Activated CD4-positive, alpha-beta T cell treated with anti-CD3 and anti-CD28 coated beads, Interleukin-2, Interleukin-6, amounts not matched to agents 100 ng/mL and 50 ng/mL, durations not matched to agents 16 hours and 8 hours (primary cell): ENCODE measurements at places on chromosomes 6 and 20.

DNA sequence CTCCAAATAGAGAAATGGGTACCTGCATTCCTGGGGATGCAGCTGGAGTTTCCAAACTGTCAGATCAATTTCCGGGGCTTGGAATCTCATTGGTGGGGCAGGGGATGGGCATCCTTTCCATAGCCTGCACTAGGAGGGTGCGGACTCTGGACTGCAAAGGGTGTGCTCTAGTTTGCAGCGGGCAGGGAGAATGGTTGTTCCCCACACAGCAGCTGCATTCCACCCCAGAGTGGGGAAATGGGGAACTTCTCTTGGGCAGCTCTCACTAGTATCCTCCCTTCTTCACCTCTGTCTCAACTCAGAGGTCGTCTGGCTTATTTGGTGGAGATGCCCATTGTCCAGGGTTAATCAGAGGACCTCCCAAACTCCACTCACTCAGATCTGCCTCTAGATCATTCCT, 34.5 kb upstream of the CDKN1A start:
- DNase-seq: no peak

GRCh38 chr6:132907914-132908313, 93.5 kb downstream of the RPS12 start:
- DNase-seq: no peak

DNA sequence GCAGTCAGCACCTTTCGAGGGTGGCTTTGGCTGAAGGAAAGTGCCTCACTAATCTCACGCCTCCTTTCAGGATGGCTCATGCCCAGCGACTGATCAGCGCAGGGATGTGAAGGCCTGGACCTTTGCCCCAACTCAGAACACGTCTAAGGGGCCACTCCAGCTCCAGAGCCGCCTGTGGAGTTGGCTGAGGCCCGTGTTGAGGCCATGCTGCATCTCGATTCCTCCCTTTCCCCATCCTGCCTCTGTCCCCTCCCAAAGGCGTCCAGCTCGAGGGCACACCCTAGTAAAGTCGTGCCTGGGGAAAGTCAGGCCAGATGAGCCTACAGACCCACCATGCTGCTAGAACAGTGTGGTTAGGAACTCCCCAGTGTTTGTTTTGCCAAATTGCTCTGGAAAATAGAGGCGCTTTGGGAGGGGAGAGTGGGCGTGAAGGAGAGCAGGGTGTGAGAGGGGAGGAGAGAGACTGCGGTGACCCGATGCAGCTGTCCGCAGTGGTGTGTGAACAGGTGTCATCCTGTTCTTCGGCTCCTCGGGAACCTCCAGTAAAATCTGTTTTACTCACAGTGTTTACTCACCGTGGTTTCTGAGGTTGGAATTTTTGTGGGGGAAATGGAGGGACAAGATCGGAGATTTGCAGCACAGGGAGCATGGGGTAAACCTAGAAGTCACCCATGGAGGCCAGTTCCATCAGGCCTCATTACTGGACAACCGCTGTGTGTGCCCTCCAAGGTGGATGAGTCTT, 85.0 kb upstream of the PMEPA1 start:
- no peak for DNase-seq

- no peak for DNase-seq
Measured at GRCh38 chr20:4972506-4973251, 28.6 kb downstream of the SLC23A2 start.

DNA sequence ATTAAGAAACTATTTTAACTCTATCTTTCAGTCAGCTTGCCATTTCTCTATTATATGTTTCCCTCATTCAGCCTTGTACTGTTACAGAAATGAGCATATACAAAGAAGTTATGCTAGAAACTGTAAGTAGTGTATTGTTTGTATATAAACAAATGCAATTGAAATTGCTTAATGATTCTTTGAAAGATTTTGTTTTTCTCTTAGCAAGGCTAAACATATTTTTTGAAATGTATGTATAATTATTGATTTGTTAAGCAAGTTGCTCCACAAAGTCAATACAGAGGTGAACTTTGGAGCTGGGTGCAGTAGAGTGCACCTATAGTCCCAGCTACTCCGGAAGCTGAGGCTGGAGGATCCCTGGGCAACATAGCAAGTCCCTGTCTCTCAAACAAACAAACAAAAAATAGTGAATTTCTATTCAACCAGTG, 253.6 kb downstream of the RNGTT start:
- no peak for DNase-seq

DNA sequence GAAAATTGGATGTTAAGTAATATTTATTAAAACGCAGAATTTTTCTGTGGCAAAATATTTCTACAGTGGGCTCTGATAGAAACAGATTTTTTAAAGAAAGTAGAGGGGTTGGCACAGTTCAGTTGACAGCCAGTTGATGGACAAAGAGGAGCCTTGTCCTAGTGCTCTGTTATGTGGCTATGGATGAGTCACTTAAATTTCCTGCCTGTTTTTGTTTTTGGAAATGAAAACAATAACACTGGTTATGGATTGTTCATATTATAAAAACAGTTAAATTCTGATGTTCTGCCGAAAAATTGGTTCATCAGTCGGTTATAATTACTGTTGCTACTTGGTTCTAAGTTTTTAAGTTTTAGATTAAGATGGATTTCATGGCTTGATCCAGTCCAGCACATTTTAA, 42.8 kb downstream of the MYO6 start:
- DNase-seq: no peak

DNA sequence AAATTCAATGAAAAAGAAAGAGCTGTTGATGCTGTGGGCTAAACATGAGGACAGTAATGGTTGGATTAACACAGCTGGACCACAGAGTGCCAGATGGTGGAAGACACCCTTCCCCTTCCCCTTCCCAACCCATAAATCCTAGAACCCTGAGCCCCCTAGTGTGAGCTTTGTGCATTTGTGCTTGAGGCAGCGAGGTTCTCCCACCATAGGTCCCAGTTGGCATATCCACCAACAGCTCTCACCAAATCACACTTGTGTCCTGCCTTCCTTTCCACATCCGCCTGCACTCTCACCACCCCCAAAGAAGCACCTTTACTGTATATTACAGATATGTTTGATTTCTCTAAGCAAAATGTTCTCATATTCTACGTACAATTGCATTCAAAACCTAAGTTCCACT, 32.8 kb upstream of the HBS1L start:
- DNase-seq: peak; percentile 58

DNA sequence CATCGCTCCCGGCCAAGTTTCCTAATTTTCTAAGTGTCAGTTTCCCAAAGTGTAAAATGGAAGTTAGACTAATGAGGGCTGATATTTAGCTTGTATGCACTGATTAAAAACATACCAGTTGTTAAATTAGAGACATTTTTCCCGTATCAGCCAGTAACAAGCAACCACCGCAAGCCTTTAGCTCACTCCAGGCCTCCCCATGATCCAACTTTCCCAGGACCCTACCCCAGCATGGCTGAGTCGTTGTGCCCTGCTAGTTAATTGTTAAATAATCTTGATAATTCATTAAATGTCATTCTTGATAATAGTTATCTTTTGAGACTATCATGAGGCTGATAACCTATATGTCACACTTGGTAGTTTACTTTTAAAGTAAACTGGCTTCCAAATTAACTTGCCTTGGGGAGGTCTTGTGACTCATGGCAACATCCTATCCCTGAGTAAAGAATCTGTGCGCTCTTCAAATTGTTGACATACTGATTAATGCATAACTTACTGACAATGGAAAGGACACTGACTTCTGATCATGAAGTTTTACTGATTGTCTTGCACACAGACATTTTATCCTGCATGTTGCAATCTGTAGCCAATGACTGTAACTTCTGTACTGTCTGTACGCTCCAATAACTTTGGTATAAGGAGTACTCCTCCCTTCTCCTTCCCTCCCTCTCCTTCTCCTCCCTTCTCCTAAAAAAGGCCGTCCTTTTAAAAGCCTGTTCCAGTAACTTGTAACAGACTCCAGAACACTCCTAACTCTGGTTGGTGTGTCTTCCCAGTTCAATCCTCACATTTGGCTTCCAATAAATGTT, 6.3 kb upstream of the GTF3C6 start:
- DNase-seq: no peak

- no peak for DNase-seq
Measured at GRCh38 chr6:39836606-39837005, 44.4 kb downstream of the DAAM2 start.

GRCh38 chr6:15897063-15897876, 231.6 kb upstream of the MYLIP start:
- DNase-seq: no peak

DNA sequence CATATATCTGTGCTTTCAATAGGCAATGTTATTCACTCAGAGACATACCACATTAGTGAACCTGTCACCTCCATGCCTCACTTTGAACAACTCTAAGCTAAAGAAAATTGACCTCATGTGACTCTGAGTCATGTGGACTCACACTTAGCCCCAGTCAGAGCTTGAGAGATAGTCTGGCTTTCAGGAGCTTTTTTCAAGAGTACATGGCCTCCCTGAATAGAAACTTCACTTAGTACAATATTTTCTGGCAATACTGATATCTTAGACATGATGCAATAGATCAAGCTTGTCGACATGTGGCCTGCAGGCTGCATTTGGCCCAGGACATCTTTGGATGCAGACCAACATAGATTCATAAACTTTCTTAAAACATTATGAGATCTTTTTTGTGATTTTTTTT, 8.5 kb downstream of the SPTLC3 start:
- DNase-seq: no peak

- DNase-seq: no peak
Measured at GRCh38 chr6:19399406-19399805, 437.8 kb upstream of the ID4 start.

DNA sequence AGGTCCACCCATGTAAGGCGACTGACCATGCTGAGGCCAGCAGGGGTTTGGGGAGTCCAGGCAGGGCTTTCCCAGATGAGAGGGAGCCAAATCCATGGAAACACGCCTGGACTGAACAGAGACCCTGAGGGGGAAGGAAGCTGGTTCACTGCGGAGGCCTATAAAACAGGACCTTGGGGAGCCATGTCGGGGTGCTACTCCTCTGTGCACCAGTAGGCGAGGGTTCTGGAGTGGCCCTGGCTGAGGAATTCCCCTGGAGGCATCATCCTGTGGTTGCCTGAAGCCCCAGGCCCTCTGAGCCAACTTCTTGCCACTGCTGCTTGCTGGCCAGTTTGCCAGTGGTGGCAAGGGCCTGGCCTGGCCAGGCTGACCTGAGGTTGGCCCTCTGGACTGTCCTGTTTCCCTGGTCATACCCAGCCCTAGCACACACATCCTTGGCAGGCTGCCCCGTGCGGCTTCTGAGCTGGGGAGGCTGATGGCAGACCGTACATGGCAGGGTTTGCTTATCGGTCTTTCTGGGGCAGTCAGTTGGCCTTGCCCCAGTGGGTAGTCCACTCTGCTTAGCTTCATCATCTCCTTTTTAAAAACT, 2.2 kb upstream of the LRRN4 start:
- DNase-seq: no peak

DNA sequence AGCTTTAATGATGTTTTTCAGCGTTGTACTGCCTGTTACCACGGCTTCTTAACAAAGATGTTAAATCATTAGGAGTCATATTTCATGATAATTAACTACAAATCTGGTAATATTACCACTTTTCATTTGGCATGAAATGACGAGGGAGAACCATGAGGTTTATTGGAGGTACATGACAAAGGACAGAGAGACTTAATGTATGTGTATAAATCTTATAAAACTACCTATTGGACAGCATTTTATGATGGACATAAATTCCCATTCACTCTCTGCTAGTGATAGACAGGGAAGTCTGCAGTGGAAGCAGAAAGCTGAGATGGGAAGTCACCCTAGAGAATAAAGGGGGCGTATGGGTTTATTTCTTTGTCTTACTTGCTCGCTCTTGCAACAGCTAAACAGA, 949.9 kb upstream of the FLRT3 start:
- DNase-seq: no peak

DNA sequence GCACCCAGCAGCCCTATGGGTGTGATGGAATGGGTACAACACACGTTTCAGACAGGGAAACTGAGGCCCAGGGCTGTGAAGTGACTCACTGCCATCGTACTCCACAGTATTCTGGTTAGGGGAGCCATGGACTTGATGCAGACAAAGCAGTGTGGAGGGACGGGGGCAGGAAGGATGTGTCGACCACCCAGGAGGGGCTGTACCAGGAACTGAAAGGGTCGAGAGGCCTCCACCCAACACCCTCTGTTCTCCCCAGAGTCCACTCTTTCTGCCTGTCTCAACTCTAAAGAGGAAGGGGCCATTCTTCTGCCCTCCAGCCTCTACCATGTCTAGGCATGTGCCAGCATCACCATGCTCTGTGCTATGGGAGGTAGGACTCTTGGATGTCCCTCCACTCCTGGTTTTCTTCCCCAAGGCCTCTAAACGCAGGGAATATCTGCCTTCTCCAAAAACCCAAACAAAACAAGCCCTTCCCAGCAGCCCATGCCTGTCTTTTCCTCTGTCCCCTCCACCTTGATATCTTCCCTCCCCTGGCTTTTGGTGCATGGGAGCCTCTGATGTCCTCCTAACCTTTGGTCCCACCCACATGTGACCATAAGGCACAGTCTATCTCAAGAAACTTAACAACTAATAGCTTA, 7.4 kb downstream of the SLC22A1 start:
- no peak for DNase-seq

DNA sequence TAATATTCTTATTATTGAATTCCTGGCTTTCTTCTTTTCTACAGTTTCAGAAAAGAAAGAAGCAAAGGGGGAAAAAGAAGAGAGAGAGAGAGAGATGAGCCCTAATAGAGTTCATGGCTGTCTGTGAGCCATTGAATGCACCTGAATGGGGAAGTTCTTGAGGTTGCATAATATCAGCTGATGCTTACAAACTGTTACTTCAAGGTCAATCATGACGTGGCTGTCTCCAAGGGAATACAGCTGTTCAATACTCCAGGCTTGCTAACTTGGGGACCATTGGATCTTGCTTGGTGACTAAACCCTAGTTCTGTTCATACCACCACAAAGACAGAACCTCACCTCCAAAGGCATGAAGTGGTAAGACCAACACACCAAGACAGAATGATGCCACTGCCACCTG, 180.4 kb downstream of the ADGRG6 start:
- DNase-seq: no peak

DNA sequence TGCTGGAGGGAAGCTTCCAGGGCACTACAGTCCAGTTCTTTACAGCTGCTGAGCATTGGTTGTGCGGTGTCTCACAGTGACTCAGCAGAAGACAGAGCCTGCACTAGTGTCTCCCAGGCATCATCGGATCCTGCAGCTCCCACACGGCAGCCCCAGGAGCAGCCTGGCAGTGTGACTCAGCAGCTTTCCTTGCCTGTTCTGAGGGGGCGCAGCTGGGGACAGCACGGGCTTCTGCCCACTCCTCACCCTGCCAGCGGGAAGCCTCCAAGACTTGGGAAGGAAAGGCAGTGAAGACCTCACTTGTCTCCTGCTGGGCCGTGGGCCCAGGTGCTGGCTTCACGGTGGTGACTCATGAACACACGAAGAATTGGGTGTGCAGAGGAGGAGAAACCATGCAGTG, 165.4 kb downstream of the SYNDIG1 start:
- no peak for DNase-seq

DNA sequence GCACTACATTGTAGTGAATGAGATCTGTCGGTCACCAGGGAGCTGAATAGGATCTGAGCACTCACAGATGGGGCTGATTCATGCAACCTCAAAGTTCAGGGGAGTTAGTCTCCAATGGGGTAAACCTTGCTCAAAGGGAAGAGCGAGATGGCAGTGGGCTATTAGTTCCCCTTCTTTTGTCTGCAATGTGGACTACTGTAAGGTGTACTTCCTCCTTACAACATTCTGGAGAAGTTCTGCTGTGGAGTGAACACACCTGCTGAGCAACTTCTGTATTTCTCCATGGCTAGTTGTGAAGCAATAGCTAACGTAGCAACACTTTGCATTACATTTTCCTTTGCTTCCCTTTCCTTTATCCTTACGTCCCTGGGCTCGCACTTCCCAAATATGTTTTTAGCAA, 134.3 kb upstream of the B3GAT2 start:
- DNase-seq: no peak
